ENCODE measurements at places on chromosomes 1 and 21. TPM values are rescaled to one million over a fixed set of nuclear protein-coding genes. Genes with fewer than 3 reads are reported as not detected.

- no peak for DNase-seq
Observed at GRCh38 chr1:170306948-170307347, 161.2 kb downstream of the NTMT2 start.

- DNase-seq = no peak
Observed at GRCh38 chr1:194707074-194707473, 1520.7 kb upstream of the B3GALT2 start.

GRCh38 chr1:57138432-57139078 lies 172.7 kb upstream of the C8B start:
- no peak for DNase-seq

DNA sequence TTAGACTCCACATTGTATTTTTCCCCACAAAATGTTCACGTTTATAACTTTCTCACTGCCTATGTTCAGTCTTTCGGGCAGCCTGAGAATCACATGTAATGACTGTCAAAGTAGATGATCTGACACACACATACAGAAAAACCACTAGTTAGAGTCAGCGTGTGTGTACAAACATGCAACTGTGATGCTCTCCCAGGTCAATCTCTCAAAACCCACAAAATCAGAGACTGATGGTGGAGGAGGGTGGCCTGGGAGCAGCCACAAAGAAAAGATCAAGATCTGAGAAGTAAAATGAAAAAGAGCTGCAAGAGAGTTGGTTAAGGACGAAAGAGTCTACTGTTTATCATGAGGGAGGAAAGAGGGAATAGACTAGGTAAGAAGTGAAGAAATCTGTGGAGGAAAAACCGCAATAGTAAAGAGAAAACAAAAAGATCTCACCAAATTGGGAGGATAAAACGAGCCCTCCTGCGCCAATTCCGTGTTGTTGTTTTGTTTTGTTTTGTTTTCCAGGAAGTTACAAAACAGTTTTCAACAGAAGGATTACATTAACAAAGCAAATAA lies 2.3 kb downstream of the EGLN1 start:
- DNase-seq = no peak

DNA sequence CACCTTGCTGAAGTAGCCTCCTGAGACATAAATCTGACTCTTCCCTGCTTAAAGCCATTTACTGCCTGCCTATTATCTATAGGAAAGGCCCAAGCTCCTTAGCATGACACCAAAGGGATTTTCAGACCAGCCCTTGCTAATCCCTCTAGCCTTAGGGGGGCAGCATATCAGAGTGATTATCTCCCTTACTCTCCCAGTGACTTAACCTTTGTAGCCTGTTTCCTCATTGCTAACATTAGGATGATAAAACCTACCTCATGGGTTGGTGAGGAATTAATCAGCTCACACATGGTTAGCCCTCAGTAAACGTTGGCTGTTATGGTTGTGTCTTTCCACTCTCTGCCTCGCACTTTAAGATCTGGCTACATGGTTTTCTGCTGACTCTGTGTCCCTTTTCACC lies 70.1 kb downstream of the ROR1 start:
- no peak for DNase-seq

GRCh38 chr21:40680311-40680710 lies 166.6 kb downstream of the DSCAM start:
- DNase-seq = no peak

DNA sequence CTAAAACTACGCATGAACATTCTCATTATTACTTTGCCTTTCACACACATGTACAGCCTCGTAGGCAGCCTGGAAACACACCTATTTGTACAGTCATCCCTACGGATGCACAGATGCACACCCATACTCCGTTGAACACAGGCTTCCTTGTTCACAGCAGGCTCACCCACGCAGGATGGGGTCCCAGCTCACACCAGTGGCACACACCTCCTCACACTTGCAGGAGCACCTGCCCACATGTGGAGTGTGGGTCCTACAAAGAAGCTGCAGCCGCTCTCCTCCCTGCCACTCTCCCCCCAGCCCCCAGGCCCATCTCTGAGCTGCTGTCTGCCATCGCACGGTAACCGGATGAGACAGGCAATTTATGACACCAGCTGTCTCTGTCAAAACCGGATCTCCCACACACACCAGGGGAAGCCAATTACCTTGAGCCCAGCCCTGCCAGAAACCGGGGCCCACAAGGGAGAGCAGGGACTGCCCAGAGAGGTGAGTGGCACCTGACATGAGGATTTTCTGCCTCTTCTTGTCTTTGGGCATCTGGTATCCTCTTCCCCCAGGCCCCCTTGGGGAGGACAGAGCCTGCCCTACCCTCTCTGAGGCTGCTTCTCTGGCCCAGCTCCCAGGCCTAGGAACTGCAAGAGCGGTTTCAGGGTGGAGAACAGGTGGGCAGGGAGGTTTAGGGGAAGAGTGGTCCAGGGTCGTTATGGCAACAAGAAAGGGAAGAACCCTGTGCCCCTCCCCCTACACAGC lies 175.4 kb downstream of the IGSF21 start:
- DNase-seq = no peak

DNA sequence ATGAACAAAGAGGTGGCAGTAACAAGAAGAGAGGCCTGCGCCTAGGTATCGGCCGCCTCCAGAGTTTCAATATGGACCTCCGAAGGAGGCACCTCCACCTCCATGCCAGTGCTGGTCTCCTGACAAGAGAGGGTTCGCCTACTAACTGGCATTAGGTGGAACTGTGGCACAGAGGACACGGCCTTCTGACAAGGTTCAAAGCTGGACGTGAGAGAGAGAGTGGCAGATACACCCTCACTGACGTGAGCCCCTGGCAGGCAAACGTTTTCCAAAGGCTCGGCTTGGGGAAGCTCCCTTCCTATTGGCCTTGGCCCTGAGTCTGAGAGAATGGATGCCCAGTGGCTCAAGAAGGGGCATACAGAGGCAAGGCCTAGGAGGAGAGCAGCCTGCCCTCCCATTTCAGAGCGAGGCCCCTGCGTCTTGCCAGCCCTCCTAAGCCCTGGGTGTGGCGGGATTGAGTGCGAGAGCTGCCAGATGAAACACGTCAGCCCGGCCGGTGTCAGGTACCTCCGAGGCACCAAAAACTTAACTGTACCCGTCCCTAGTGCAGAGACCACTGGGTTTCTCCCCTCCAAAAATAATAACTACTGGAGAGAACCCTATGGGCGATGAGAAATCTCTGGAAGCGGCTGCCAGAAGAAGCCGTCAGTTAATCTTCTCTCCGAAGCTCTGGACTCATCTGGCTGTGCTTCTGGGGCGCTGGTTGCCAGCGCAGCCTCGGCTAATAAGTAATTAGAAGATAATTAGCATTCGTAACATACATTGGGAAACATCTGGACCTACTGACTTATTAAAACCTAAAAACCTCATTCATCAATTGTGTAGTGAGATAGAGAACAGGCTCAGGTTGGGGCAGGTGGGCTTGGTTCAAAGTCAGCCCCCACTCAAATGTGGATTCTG lies 283.6 kb downstream of the NPHP4 start:
- DNase-seq = no peak

The ZNF593OS gene
- not detected for total RNA-seq

The RGS4 gene
- 0.81 TPM for total RNA-seq

The HTR6 gene
- total RNA-seq = not detected

The MRPS6 gene
- 57.6 TPM for total RNA-seq

The C1orf53 gene
- total RNA-seq = 4.0 TPM

The S1PR1 gene
- total RNA-seq = 134 TPM

All from upper lobe of right lung (tissue), 1 donor.